Stimulated activated CD4-positive, alpha-beta T cell treated with anti-CD3 and anti-CD28 coated beads, Interleukin-2, amount 100 ng/mL, for 24 hours (primary cell): ENCODE measurements at places on chromosomes 1 and 21.

DNA sequence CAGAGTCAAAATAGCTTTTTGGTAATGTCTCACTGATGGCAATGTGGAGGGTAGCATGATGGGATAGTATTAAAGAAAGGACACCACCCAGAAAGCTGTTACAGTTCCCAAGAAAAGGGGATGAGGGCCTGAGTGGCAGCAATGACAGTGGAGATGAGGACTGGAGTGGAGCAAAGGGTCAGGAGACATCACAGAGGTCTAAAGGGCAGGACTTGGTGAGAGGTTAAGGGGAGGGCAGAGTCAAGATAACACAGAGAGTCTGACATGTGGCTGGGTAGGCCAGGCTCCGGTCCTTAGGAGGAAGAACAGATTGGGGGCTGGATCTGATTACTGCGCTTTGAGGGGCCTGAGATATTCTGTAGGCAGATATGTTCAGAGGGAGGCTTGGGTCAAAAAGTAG lies 19.3 kb downstream of the ELF3 start:
- no peak for DNase-seq

- DNase-seq, result no peak
Measured at GRCh38 chr1:86445919-86446318, 21.9 kb downstream of the CLCA2 start.

GRCh38 chr1:78601068-78601467 lies 19.2 kb upstream of the IFI44L start:
- no peak for DNase-seq

DNA sequence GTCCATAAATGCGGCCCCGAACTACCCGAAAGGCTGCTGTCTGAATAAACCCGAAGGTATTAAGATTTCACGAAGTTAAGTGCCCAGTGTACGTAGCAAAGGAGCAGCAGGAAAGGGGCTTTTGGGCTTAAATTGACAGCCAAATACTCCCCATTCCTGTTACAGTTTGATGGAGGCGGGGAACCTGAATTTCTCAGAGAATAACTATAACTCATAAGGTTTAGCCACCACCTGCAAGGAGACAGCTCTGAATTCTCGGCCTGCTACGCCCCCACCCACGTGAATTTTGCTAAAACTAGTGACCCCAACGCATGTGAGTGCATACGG lies 5.2 kb downstream of the GFI1 start:
- no peak for DNase-seq

DNA sequence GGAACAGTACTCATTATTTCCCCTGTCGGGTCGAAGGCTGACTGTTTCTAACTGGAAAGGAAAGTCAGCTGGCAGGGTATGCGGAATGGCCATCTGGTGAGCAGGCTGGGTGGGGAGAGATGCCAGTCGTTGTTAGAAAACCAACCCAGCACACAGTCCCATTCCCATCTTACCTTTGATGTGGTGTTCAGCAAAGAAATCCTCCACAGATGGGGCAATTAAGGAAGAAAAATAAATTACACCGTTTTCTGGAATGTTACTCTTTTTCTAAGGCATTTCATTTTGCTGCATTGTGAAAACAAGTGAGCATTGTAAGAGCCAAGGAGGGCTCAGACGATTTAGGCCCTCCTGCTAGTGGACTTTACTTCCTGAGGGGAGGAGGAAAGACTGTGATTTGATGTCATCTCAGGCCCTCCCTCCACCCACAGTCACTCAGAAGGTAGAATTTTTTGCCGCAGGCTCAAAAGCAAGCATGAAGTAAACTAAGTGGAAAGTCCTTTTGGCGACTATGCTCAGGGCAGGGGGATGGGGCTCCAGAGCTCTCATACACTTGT lies at the start of gene SLC16A4:
TSS of gene SLC16A4 (minus strand) at position 335 of the 554 bp plus-strand sequence. CDS start 1,703 bp downstream, outside the sequence.
- DNase-seq, result no peak

DNA sequence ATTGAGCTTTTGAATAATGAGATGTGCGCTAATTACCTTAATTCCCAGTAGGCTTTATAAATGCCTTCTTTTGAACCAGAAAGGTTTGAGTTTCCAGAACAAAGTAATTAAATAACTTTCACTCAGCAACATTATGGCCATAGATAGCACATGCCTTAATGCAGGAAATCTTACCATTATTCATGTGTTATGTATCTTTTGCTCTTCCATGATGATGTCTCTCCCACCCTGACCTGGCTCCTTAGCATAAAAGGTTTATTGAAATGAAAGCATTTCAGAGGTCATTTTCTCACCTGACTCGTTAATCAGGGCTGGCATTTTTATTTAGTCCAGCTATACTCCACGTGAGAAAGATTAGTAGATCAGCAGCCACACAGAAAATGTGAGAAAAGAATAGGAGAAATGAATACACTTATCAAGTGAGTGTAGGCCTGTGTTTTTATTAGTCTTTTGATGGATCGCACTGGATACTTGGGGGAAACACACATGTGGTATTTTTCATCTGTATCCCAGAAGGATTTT lies 180.2 kb downstream of the ATP6V1G3 start:
- no peak for DNase-seq

- no peak for DNase-seq
Measured at GRCh38 chr1:28782011-28782410, 30.0 kb upstream of the OPRD1 start.

GRCh38 chr1:110829955-110830553 lies 42.9 kb upstream of the CD53 start:
- DNase-seq, result peak; percentile 3

GRCh38 chr1:116335850-116336624 lies 37.0 kb upstream of the ATP1A1 start:
- no peak for DNase-seq

DNA sequence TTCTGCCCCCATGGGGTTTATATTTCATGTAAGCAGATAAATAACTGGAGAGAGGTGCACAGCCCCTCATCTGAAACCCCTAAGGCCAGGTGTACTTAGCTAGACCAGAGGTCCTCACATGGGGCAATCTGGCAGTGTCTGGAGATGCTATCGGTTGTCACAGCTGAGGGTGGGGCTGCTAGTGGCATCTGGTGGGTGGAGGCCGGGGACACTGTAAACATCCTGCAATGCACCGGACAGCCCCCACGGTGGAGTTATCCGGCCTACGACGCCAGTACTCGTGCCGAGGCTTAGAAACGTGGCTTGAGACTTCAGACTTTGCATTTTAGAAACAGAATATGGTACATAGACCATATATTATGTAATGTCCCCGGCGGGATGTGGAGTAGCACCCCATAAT lies 186.5 kb upstream of the VAMP3 start:
- no peak for DNase-seq

DNA sequence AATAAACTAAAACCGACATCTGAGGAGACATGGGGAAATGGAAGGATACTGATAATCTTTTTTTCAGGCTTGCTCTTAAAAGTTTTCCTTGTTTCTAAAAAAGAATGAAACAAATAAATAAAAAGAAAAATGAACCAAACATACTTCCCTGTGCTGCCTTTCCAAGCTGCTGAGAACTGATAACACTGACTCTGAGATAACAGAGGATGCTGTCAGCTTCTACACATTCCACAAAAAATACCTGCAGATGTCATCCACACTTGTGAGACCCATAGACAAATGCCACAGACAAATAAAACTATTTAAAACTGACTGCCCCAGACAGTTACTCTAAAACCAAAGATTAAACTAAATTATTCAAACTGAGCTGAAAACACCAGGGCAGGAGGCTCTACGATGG lies 12.0 kb upstream of the OR6K3 start:
- no peak for DNase-seq

- DNase-seq, result peak; percentile 74
Measured at GRCh38 chr1:983798-984475, 2.0 kb upstream of the PERM1 start.

- no peak for DNase-seq
Measured at GRCh38 chr21:42544544-42544943, 30.9 kb downstream of the SLC37A1 start.

DNA sequence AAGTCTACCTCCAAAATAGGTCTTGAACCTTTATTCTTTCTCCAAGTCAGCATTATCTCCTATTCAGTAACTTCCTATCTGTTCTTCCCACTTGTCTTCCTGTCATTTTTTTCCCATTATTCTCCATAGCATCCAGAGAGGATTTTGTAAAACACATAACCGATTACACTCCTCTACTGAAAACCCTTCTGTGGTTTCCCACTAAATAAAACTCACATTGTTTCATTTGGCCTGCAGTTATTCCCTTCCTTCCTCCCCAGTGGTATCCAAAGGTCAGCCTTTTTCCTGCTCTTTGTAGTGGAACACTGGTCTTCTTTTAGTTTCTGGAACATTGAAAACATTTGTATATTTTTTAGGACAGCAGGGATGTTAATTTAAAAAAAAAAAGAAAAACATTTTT lies 266.0 kb downstream of the GPR52 start:
- no peak for DNase-seq

DNA sequence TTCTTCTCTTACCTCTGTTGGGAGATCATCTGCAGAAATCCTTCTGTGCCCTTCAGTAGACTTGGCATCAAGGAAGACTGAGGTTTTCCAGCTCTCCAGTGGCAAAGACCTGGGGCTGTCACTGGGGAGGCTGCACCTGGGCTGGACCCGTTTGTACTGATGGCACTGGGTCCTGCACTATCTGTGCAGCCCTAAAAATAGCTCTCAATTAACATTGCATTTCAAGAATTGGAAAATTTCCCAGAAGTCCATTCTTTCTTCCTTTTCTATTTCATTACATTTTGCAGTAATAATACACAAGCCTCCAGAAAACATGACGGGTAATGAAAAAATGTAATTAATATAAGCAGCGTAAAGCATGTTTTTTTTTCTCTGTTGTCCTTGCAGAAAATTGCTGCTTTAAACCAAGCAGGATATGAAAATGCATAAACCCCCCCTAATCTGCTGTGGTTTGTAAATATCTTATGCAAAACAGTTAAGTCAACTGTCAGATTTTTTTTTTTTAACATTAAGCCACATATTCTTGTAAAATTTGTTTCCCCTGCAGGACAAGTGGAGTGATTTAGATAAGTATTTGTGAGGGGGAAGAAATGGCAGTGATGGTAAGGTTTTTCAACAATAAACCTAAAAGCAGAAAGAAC lies 64.9 kb downstream of the LMO4 start:
- DNase-seq, result no peak

- DNase-seq, result no peak
Measured at GRCh38 chr1:22292011-22292788, 149.3 kb upstream of the WNT4 start.

DNA sequence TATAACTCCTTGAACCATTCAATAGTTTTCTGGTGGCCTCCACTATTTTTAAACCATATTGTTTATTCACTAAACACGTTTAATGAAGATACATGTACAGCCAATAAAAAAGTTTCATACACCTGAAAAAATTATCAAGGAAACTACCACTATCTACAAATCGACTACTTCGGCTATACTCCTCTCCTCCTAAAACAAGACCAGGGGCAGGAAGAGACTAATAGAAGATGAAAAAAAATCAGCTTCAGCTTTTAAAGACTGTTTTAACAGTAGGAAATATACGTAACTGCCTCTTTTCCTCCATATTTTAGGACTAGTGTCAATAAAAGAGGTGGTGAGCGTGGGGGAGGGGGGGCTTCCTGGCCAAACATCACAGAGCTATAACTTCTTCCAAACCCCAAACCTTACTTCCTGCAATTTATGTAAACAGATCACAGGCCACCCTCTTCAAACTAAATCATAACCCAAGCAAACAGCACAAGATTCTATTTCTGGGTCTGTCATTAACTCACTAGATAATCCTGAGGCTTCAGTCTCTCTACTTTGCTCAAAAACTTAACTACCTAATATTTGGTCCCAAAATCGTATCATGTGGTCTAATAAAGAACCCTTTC lies 15.1 kb downstream of the FOXJ3 start:
- no peak for DNase-seq

DNA sequence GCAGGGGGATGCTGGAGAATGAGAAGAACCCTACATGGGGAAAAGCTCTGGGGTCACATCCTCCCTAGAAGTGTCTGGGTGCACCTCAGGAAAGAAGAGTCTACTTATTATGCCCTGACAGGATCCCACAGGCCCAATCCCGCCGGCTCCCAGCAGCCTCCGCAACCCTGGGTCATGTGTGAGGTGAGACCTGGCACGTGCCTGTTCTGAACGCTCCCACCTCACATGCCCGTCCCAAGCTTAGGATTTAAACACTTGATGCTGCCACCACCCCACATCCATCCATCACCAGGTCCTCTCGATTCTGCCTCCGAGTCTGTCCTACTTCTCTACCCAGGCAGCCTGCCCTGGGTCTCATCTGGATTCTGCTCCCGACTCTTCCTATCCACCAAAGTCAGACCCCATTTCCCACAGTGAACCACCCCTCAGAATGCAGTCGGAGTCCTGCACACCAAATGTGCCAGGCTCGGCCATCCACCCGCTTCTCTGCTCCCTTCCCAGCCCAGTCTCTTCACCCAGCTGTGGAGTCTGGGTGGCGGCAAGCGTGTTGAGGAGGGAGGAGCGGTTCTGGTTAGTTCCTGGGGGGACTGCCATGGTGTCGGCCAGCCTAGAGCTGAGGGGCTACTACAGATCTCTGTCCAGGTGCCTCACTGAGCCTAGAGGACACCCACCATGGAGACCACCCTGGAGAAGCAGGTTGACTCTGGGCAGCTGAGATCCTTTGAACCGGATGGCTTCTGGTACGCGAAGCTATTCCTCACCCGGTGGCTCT lies 23.9 kb downstream of the SLC2A1 start:
- DNase-seq, result no peak

DNA sequence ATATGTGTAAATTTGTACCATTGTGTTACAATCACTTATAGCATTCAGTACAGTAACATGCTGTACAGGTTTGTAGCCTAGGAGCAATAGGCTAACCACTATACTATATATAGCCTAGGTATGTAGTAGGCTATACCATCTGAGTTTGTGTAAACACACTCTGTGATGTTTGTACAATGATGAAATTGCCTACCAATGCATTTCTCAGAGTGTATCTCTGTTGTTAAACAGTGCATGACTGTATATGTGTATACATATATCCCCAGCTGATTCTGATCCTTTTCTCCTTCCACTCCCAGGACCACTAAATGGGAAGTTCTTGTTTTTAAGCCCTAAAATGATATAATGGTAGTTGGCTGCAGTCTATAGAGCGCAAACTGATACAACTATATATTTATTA lies 7.8 kb downstream of the GNPAT start:
- no peak for DNase-seq

DNA sequence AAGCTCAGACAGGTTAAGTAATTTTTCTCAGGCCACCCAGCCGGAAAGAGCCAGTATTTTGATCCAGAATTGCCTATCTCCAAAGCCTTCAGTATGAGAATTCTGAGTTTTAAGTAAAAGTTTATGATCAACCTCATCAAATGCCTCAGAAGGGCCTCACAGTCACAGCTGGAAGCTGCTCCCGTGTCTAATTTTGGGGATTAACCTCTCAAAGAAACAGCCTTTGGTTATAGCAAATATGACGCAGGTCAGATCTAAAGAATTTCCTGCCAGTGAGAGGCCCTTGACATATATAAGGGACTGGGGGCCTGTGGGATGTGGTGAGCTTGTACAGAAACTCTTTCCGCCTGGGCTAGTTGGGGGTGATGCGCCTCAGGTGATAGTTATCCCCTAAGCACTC lies 2.3 kb downstream of the EXTL1 start:
- DNase-seq, result no peak

- DNase-seq, result no peak
Measured at GRCh38 chr21:38598413-38598812, 100.1 kb upstream of the ERG start.
